ENCODE measurements at places on chromosomes 13 and 19.

DNA sequence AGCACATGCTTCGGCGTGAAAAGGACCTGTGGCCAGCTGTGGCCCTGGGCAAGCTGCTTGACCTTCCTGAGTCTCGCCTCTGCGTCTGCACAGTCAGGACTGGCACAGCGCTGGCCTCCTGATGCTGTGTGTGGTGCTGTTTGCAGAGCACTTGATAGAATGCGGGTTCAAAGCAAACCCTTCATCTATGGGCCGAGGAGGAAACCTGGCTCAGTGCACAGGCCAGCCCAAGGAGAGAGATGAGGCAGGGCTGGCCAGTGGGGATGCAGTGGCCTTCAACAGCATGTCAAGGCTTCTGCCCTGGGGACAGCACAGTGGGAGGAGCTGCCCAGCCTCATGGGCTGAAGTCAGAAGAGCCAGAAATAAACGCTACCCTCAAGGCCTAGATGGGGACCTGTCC is 21.3 kb upstream of the VSTM2B start:
- no peak for DNase-seq

DNA sequence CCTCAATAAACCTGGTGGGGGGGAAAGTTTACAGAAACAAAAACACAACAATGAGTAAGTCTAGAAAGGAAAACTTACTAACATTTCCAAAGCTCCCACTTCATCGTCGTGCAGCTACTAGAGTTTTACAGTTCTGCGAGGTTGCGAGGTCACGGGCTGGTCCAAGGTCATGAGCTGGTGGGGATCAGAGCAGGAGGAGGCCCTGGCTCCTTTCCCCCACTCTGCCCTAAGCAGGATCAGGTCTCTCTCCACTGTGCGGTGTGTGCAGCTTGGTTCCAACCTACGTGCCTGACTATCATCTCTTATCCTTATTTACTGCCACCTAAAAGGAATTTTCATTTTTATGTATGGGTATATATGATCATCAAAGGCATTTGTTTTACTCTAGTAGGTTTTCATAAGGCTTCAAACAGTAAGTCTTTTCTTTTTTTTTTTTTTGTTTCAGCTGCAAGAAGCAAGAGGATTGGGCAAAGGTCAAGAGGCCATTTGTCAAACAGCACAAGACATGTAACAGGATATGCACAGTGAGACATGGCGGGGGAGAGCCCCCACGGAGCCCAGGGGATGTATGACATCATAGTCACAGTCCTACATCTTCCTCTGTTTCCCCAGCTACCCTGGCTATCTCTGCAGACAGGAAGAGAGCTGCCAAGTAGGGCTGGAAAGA is 76.6 kb upstream of the POMP start:
- no peak for DNase-seq

DNA sequence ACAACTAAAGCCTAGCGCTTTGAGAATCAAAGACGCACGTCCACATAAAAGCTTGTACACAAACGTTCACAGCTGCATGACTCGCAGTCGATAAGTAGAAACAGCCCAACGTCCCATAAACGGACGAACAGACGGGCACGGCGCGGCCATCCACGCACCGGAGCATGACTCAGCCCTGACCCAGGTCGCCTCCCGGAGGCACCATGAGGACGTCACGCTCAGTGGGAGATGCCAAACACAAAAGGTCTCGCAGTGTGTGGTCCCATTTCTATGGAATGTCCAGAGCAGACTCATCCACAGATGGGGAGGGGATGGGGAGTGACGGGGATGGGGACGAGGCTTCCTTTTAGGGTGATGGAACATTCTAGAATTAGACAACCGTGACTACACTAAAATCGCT is 9.4 kb downstream of the POLRMT start:
- DNase-seq, result no peak

DNA sequence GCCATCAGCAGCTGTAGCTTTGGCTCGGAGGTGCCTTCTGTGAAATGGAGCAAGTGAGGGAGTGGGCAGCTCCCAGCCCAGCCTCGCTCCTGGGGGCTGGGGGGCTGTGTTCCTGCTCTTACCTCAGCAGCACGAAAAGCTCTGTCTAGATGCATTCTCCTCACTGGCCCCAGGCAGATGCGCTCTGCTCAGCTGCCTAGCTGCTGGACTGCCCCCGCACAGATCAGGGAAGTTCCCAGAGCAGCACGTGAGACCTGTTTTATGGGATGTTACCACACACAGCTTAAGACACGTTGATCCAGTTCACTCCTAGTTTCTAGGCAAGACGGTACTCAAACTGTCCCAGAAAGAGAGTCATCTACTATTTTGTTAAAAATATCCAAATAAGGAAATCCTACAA is 13.6 kb downstream of the LCP1 start:
- no peak for DNase-seq

DNA sequence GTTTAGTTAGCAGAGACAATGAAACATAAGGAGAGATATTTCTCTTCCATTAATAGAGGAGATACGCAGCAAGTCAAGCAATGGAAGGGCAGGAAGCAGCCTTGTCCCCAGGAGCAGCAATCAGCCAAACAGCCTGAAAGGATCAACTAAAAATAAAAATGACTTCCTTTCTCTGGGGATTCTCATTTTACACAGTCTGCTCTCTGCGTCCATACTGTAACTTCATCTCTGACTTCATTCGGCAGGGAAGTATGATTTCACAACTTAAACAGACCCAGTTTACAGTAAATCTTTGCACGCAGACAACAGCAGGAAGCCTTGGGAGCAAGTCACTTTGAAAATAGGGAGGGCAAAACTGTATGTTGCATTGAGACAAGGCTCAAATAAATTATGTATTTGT is 826.7 kb downstream of the DIAPH3 start:
- no peak for DNase-seq

GRCh38 chr19:34226036-34226435 is 28.3 kb upstream of the GARRE1 start:
- no peak for DNase-seq

GRCh38 chr13:110714797-110715394 is 1.4 kb downstream of the ING1 start:
- DNase-seq, result peak; percentile 51

- DNase-seq, result no peak
Observed at GRCh38 chr19:12689581-12690216, 1.9 kb downstream of the GNG14 start.

GRCh38 chr19:6481541-6482342 is at the start of gene DENND1C:
TSS of gene DENND1C (minus strand) at chr19:6481787. CDS start at chr19:6481695, 92 bp downstream.
- DNase-seq, result peak; percentile 35

- no peak for DNase-seq
Observed at GRCh38 chr19:29054886-29055675, 157.9 kb downstream of the UQCRFS1 start.

- no peak for DNase-seq
Observed at GRCh38 chr19:47523473-47523872, 8.6 kb upstream of the NAPA start.

DNA sequence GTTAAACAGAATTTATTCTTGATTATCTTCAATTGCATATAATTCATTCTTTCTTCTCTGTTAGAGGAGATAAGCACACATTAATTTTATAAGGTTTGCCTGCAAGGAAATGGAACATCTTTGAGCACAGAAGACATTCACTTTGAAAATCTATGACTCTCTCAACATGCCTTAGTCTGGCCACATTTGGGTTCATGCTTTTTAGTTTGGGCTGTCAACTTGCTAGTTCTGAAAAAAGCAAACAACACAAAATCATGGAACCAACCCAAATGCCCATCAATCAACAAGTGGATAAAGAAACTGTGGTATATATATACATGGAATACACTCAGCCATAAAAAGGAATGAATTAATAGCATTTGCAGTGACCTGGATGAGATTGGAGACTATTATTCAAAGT is 71.5 kb downstream of the CYSLTR2 start:
- DNase-seq, result no peak

GRCh38 chr19:384799-385169 is 24.2 kb downstream of the C2CD4C start:
- no peak for DNase-seq

GRCh38 chr19:40078377-40078776 is 12.4 kb downstream of the ZNF780A start:
- DNase-seq, result no peak

DNA sequence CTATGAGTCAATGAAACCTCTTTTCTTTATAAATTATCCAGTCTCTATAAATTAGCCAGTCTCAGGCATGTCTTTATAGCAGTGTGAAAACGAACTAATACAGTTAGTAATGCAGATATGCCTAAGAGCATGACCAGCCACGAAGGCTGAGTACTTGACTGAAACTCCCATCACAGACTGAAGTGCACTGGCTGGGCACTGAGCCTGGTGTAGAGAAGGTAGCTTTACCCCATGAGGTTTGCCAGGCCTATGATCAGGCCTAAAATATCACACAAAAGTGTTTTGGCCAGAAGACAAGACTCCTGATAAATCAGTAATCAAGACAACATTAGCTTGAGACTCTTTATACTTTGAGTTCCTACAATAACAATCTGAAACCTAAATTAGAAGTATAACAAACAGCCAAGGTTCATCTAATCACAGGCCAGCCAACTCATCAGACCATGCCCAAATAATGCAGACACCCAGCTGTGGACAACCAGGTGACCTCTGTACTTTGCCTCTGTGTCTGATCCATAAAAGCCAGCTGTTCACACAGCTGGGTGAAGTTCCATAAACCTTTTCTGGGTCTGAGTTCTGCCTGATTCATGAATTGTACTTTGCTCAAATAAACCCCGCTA is 771.8 kb upstream of the SLITRK1 start:
- DNase-seq, result no peak

- DNase-seq, result no peak
Observed at GRCh38 chr19:49327878-49328544, 3.0 kb upstream of the SLC6A16 start.

- no peak for DNase-seq
Observed at GRCh38 chr13:52053460-52053859, 29.0 kb downstream of the UTP14C start.

DNA sequence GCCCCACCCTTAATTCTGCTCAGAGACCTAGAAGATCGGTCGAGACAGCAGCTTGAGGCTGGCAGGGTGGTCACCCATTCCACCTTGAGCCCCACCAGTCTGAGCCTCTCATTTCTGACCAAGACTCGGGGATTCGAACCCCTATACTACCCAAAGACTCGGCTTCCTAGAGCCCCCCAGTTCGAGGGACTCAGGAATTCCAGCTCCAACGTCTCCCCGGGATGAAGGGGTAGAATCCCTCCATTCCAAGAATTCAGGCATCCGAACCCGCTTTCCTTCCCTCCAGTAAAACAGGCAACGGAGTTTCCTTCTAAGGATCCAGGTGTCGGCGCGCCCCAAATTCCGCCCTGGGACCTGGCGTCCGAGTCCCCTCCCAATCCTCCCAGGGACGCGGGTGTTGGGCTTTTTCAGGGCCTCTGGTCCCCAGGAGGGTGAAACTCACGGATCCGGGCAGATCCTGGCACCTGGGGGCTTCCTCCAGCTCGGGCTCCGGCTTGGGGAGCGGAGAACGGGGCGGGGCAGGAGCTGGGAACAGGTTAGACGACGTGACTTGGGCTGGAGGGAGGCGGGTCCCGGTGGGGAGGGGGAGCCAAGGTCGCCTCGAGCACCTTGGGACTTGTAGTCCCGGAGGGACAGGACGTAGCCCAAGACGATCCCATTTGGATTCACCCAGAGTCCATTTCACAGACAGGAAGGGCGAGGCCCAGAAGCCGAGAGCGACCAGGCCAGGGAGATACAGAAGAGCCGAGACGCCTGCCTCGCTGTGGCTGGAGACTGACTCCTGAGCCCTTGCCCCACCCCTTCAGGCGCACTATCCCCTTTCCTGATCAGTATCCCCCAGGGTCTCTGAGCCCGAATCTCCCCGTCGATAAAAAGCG is at the start of gene PPP1R13L:
Gene PPP1R13L (minus strand): TSS at position 513 of the 878 bp plus-strand sequence. CDS start 6,751 bp downstream, outside the sequence.
- peak; percentile 22 for DNase-seq

GRCh38 chr19:10219678-10220077 is 11.5 kb downstream of the S1PR2 start:
- no peak for DNase-seq

Measured in substantia nigra (tissue), 51 donors.